MV-4-11 (cell line): ENCODE measurements at places on chromosomes 1 and 21.

- no peak for DNase-seq
Observed at GRCh38 chr1:202844935-202845334, 34.2 kb downstream of the PCAT6 start.

- no peak for DNase-seq
Observed at GRCh38 chr1:114507513-114507912, 3.5 kb downstream of the TRIM33 start.

- DNase-seq = peak; percentile 85
Observed at GRCh38 chr1:9228609-9229008, 6.0 kb upstream of the H6PD start.

DNA sequence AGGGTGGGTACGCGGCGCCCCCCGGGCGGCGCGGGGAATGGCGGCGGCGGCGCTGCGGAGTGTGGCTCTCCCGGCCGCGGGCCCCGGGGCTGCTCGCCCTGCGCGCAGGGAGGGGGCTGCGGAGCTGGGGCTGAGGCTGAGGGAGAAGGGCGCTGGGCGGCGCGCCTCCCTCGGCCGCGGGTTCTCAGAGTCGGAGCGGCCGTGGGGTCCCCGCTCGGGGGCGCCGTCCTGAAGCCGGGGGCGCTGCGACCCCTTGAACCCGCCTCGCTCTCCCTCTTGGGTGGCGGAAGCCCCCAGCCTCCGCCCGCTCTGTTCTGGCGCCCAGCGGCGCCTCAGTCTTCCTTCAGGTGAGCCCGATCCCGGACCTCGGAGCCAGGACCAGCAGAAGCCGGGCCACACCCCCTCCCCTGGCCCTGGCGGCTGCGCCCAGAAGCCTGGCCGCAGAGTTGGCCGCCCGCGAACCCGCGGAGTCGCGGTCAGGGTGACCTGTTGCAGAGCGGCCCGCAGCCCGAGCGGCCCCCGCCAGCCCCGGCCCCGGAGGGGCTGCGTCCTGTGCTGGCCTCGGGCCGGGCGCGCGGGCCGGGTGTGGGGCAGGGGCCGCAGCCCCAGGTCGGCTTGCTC is 532 bp downstream of the RALGPS2 start:
- DNase-seq = no peak

- no peak for DNase-seq
Observed at GRCh38 chr1:115065021-115065420, 24.3 kb downstream of the TSPAN2 start.

DNA sequence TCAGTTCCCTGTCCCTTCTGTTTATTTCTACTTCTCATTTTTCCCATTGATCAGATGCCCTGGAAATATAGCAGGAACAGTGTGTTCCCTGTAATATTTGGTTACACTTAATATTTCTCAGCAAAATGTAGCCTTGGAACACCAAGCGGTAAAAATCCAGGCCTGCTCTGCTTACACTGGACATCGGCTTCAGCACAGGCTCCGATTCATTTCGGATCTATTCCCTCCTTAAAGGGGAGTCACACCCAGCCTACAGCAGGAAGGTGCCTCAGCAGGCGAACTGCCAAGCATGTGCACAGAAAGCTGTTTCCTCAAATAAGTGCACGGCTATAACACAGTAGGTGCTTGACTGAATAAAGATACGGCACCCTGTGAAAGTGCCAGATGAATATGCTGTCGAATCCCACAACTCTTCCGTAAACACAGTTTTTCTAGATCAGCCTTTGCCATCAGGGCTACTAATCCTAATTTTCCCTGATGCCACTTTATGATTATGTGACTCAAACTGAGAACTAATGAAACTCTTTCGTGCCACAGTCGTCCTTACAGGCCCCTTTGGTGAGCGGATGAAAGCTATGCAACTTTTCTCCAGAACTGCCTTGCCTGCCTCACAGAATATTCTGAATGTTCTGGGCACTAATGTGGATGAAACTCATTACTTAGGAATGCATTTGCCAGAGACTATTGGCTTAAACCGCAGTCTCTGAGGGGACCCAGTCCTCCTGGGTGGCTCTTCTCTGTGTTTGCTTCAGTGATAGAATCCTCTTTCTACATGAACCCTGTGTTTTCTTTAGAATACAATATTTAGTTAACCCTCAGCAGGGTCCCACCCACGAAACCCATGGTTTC is 275.5 kb upstream of the RUNX1 start:
- no peak for DNase-seq

DNA sequence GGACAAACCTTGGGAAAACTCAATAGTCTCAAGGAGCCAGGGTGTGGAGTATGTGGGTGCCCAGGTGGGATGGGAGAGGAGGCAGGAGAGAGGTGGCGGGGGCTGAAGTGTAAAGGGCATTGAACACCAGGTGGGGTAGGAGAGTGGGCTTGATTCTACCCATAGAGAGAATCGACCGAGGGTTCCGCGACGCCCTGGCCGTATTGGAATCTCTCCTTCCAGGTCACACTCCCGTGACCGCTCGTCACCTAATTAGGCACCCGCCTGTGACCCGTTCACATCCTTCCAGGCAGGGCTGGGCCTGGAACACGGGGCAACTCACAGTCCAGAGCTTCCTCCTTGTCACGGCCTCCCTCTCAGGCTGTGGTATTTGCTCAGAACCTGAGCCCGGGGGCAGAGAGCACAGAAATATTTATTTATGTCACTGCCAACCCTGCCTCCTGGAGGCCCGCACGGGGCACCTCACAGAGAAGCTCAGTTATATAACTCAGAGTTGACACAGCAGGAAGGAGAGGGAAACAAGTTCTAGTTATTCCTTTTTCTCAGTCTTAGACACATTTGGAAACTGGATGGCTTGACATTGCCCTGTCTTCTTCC is 12.0 kb downstream of the NCMAP start:
- DNase-seq = no peak

DNA sequence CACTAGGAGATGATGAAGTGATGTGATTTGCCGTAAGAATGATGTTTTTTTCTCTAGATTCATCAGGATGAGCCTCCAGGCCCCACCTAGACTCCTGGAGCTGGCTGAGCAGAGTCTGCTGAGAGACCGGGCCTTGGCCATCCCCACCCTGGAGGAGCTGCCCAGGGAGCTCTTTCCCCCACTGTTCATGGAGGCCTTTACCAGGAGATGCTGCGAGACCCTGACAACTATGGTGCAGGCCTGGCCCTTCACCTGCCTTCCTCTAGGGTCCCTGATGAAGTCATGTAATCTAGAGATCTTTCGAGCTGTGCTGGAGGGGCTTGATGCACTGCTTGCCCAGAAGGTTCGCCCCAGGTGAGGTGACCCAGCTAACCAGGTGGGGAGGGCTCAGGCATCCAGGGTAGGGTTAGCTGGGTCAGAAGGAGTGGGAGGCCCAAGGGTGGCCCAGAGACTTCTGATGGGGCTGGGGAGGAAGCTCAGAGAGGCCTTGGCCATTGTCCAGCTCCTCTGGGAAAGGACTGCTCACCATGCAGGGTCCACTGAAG is 1.3 kb downstream of the PRAMEF12 start:
- DNase-seq = no peak

- no peak for DNase-seq
Observed at GRCh38 chr1:119531606-119532323, 24.8 kb downstream of the HSD3B1 start.

DNA sequence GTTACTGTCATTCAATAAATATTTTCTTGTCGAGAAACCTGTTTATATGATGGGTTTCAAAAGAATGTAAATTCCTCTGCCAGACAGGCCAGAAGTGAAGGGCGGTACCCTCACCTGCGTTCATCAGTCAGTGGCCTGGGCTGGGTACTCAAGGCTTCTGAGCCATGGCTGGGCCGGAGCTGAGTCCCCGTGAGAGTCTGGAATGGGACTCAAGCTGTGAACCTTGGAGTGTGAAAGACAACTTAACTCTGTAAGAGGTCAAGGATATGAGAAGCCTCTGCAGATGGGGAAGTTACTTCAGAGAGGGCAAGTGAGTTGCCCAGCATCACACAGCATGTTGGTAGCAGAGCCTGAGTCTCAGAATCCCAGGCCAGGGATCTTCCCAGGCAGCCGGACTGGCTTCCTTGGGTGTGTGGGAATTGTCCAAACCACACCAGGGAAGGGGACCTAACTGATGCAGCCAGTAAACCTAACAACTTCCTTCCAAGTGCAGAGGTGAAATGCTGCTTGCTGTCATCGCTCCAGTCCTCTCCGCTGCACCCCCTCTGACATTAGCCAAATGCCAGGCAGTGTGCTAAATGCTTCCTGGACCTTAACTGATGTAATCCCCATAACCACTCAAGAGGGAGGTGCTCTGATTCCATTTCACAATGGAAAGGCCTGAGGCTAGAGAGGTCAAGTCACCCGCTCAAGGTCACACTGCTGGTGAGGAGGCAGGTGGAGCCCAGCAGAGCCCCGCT is 4.8 kb downstream of the DISP3 start:
- no peak for DNase-seq

DNA sequence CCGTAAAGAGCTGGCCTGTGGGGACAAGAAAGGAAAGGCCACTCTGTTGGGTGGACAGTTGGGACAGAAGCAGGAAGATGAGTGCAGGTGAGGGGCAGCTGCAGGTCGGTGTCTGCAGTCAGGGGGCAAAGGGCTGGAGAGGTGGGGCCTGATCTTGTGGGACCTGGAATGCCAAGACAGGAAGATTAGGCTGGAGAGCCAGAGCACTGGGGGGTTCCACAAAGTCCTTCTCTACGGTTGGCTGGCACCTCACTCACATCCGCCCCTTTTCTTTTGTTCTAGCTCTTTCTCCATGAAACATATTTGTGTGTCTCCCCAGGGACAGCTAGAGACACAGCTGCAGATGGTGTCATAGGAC is 404.1 kb downstream of the PTPRU start:
- no peak for DNase-seq

DNA sequence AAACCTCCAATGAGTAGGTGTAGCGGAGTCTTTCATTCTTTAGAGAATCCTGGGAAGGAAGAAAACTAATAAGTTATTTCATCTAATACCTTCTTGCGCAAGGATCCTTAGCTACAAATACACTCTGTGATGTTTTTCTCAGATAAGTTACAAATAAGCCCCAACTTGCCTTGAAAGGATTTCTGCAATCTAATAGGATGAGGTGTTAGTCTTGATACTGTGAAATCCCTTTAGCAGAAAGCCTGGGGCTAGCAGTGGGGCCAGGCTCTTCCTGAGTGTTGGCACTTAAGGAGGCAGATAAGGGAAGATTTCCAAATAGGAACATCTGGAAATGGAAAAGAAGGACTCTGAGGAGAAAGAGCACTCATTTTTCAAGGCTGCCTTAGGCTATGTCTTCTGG is 168.0 kb upstream of the DAB1 start:
- DNase-seq = no peak

DNA sequence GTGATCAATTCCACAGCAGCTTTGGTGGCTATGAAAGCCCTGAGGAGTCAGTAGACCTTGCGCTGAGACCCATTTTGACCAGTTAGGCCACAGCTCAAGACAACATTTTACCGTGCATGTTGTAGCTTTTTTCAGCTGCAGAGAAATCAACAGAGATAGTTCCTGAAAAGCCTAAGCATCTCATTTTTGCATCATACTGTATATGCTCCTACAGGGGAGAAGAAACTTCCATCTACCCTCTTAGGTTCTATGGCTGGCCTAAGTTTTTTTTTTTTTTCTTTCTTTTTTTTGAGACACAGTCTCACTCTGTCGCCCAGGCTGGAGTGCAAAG is 24.8 kb upstream of the EYA3 start:
- no peak for DNase-seq

DNA sequence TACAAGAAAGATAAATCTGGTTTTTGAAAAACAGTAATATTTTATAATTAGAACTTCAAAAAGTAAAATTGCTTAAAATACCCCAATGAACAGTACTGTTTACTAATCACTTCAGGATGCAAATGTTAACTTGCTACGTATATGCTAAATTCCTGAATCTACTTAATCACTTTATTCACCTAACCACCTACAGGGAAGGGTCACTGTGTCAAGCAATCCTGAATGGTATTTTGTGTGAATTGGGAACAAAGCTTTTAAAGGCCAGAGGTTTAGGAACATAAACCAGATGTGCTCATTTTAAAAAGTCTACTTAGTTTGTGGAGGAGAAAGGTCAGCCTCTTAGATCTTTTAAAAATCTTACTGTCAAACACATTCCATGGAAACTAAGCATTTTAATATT is 1143.0 kb upstream of the ADGRL2 start:
- no peak for DNase-seq

- DNase-seq = peak; percentile 1
Observed at GRCh38 chr1:89355056-89355455, 8.8 kb upstream of the GBP6 start.

DNA sequence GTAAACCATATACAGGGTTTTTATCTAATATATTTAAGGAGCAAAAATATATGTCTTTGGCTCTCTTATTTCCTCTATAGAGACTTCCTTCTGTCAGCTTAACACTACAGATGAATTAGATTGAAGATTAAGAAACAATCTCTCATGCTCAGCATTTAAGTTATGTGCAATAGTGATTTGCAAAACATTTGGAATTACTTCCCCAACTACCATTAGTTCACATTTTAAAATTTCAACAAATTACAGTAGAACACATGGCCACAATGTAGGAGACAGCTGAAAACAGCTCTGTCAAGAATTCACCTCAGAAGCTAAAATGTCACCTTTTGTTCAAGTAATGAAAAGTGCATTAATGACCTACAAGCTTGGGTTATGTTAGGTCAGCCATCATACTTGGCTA is 177.9 kb downstream of the EIF4G3 start:
- peak; percentile 4 for DNase-seq

DNA sequence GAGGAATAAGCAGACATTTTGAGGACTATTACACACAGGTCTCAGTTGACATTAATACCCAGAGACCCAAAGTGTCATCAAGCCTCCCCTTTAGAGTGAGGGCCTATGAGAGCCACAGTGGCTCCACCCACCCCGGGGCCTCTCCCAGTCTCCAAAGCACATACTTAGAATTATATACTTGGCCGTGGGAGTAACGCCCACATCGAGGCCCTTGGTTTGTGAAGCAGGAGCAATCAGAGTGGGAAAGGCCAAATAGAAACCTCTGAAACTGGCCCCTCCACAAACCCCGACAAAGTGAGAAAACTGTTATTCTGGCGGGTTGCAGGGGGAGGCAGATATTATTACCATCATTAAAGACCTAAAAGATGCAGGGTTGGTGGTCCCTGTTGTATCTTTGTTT is 7.0 kb upstream of the DESI2 start:
- DNase-seq = no peak
